Astrocyte (in vitro differentiated cells and primary cell): ENCODE measurements at places on chromosomes 7 and 10. TPM values are rescaled to one million over a fixed set of nuclear protein-coding genes. Genes with fewer than 3 reads are reported as not detected.

The PRKG1 gene
- 2.8 and 3.1 TPM in 2 replicates for total RNA-seq

The SPDYE9 gene
- not detected in 2 replicates for total RNA-seq

DNA sequence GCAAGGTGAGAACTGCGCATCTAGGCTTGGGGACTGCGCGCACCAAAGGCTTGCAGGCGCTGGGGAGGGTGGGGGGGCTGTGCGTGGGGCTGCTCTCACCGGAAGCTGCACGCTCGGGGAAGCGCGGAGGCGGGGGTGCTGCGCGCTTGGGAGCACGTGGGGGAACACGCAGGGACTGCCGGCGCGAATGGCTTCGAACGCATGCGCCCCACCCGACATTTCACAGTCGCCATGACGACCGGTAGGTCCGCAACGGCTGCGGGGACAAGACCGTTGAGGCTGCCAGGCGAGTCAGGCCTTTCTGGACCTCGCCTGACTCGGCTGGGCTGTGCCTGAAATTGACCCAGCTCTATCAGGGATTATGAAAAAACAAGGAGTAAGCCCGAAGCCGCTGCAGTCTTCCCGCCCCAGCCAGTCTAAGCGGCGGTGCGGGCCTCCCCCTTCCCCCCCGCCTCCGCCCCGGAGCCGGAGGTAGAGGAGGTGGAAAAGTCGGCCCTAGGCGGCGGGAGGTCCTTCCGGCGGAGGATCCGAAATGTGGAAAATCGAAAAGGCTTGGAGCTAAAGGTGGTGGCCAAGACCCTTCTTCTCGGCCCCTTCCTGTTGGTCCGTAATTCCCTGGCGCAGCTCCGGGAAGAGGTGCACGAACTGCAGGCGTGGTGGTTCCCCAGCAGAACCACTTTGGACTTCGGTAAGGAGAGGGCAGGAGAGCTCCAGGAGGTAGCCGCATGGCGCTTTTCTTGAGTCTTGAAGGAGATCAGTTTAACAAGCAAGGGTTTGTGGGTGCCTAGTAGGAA, 34.9 kb upstream of the STEAP1 start:
- peak; percentile 5 for DNase-seq

The FFAR4 gene
- total RNA-seq = not detected in 2 replicates

The TCERG1L gene
- total RNA-seq = 1.9 and 3.5 TPM in 2 replicates

DNA sequence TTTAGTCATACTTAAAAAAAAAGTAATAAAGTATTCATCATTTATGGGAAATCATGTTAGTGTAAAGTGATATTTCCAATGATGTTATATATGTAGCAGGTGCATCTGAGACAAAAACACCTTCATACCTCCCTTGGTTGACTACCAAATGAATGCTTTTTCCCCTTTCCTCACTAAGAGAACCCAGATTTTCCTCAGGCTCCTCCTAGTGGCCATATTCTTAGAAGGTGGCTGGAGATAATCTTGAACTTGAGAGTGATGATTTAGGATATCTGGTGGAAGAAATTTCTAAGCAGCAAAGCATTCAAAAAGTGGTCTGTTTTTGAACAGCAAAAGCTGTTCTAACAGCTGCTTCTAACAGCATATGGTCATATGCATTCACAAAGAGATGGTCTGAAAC, 16.8 kb upstream of the DNAH11 start:
- no peak for DNase-seq
